Gastrocnemius medialis (tissue), 4 donors: ENCODE measurements at places on chromosomes 7 and 10. TPM values are rescaled to one million over a fixed set of nuclear protein-coding genes. Genes with fewer than 3 reads are reported as not detected.

The PRSS37 gene
- total RNA-seq = not detected

The BEND7 gene
- 28.5 TPM for total RNA-seq

The CLEC5A gene
- not detected for total RNA-seq

The HSPB1 gene
- total RNA-seq = 2,380 TPM

The NUDT1 gene
- 17.6 TPM for total RNA-seq

The MYH16 gene
- not detected for total RNA-seq

The GBX1 gene
- total RNA-seq = not detected

The LRRN3 gene
- total RNA-seq = 5.6 TPM

The AOAH gene
- 1.4 TPM for total RNA-seq

The GRB10 gene
- 40.4 TPM for total RNA-seq

The COBL gene
- total RNA-seq = 164 TPM

The OR2A12 gene
- not detected for total RNA-seq
